ENCODE measurements at places on chromosomes 2 and 18.

DNA sequence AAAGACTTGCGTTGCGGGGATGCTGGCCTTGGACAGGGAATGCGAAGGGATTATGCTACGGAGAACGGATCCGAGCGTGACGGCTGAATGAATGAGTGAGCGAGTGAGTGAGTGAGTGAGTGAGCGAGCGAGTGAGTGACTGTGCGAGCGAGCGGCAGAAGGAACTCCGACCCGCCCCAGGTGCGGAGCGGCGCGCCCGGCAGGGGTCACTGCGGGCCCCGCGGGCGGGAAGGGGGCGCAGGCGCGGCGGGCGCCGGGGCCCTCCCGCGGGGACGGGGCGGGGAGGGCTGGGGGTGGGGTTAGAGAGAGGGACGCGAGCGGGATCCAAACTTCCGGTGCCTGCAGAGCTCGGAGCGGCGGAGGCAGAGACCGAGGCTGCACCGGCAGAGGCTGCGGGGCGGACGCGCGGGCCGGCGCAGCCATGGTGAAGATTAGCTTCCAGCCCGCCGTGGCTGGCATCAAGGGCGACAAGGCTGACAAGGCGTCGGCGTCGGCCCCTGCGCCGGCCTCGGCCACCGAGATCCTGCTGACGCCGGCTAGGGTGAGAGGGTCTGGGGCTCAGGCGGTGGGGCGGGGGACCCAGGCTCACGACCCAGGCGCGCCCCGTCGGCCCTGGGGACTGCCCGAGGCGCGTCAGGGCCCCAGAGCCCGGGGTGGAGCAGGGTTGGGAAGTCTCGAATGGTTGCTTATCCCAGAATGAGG lies at the start of gene ITM2C:
TSS of gene ITM2C (plus strand) at position 338 of the 702 bp plus-strand sequence. CDS start at position 422, 84 bp downstream.
- DNase-seq = peak; percentile 61

DNA sequence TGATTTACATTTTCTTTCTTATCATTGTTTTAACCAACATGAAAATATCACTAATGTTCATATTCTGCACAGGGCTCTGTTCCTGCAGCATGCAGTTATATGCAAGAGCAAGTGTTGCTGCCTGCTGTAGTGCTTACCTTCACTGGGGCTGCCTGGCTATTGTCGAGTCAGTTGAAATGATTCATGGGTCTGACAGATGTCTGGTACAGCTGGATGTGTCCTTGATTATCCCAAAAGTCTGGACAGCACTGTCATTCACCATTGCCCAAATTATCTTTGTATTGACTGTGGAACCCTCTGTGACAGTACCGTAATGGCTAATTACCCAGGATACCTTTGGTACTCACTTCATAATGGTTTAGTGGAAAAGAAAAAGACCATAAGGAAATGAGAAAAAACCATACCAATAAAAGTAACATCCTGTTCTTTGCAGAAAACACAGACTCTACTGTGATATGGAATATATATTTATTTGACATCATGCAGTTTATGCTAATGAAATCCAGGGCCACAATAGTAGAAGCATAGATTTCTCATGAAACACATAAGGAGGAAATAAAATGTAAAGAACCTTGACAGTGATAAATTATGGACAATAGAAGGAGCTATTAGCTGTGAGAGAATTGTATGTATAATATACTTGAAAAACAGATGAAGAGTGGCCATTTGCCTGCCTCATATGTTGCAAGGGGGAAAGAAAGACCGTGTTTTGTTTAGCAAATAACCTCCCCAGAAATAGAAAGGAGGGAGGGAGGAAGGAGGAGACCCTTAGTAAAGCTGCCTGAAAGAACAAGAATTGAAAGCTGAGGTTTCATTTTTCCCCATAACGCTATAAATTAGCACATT lies 249.8 kb upstream of the ATP5MC3 start:
- no peak for DNase-seq

DNA sequence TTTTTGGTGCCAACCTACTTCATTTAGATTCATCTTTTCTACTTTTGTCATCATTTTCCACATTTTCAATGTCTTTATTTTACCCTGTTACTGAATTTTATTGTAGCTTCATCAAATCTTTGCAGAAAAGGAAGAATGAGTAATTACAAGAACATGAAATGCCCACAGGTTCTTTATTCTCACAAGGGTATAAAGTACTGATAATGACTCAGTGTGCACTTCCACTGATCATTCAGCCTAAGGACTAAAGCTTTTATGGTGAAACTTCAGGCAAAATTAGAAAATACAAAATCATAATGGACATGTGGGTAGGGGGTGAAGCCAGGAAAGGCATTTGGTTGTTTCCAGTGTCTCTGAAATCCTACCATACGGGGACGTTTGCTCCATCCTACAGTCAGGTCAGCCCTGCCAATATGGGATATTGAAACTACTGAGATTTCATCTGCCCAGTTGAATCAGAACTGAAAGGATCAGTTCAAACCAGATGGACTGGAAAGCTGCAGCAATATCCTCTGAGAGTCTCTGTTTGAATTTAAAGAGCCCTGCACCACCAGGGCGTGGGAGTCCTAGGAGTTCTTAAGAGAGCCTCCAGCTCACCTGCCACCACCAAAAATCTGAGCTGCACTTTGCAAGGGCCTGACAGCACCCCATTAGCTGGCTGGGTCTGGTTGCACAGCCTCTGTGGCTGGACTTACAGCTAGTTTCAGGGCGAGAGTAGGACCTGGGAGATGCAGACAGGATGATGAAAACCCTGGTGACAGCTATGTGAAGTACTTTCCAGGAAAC lies 390.4 kb downstream of the CMPK2 start:
- no peak for DNase-seq

GRCh38 chr2:107719141-107719540 lies 107.6 kb upstream of the RGPD4 start:
- no peak for DNase-seq

DNA sequence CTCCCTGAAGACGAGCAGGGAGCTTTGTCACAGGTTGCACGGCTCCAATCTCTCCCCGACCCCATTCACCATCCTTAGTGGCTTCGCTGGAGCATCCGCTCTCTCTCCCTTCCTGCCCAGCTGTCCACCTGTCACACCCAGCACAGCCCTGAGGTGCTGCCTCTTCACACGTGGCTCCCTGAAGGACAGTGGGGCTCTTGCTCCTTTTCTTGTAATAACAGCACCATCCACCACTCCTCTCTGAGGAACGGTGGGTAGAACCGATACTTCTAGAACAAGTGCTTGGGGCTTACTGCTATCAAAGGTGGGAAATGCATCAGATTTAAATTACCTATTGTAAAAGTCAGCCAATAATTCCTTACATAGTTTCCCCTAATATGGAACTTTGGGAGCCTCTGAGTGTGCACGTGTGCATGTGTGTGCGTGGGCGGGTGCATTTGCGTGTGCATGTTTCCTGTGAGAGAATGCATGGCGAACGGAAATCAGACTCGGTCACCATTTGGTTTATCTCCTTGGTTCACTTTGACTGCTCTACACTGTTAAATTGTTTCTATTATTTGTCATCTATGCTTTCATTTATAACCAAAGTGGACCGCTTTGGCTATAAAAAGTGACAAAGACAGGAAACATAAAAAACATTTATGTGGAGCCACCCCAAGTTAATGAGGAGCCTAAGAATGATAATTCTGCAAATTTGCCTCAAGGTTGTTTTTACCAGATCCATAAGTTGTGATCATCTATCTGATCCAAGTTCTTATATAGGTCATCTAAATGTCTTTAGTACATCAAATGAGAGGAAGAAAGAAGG lies 39.1 kb downstream of the KLHL29 start:
- no peak for DNase-seq

Data from activated gamma-delta T cell (primary cell).